ENCODE measurements at places on chromosomes 7 and 10.

DNA sequence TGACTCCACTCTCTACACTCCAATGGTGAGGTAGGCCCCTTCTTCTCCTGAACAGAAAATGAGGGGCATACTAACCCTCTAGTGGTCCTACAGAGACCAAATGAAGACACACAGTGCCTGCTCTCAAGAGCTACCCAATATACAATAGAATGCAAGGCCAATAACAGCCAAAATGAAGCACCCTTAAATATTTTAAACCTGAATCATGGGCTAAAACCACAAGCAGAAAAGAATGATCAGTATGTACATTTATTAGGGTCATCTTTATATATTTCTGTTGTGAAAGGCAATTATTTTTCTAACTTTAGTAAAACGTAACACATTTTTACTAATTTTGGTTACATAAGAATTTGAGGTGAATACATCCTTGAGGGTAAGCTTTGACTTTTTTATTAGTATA lies 49.9 kb upstream of the COL1A2 start:
- DNase-seq: no peak

DNA sequence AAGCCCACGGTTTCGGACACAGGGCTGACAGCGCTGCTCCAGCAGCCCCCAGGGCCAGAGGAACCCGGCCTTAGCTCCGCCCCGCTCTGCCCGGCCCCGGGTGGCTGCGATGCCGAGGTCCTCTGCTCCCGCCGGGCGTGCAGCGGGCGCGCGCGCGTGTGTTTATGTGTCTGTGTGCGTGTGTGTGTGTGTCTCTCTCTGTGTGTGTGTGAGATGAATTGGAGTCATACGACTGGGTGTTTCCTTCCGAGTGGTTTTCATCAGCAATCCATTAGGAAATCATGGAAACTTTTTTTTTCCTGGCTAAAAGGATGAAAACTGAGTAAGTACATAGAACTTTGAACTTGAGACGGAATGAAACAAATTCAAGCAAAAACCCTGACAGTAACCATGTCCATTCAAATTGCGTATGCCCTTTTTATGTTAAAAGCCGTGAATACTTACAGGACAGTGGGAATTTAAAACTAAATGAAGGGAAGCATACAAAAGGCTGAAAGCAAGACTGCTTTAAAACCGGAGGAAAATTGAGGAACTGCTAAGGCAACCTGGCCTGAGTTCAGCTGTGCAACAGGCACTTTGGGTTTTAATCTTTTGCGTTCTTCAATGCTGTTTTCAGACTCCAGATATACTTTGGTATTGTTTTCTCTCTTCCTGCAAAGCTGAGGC lies at the start of gene CPED1:
Gene CPED1, plus strand, starts transcription at position 121 of the 666 bp plus-strand sequence. CDS start 911 bp downstream, outside the sequence.
- DNase-seq: peak; percentile 31

GRCh38 chr7:154975984-154976383 lies 26.9 kb downstream of the PAXIP1 start:
- no peak for DNase-seq

DNA sequence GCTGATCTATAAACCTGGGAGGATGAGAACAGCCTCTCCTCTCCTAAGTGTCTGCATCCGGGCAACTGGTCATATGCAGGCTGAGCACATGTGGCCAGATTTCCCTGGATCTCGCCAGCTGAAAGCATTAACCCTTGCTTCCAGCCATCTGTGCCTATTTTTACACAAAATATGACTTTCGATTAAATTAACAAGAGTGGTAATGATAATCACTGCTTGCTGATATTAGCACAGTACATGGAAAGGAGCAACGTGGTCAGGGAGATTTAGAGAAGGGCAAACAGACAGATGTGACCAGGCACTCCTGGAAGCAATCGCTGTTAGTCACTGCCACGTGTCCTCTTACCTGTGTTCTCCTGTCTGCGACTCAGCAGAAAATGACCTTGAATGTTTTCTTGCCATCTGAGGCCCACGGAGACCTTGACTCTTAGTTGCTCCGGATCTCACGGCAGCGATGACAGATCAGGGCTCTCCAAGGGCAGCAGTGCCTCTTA lies 59.5 kb upstream of the NPTX2 start:
- DNase-seq: no peak

- no peak for DNase-seq
Measured at GRCh38 chr10:35533565-35533964, 71.6 kb upstream of the GJD4 start.

- no peak for DNase-seq
Measured at GRCh38 chr7:108211382-108212201, 81.4 kb upstream of the LAMB4 start.

- DNase-seq: no peak
Measured at GRCh38 chr7:138338361-138338760, 121.7 kb upstream of the TRIM24 start.

- DNase-seq: no peak
Measured at GRCh38 chr10:78002541-78003288, 26.6 kb downstream of the POLR3A start.

DNA sequence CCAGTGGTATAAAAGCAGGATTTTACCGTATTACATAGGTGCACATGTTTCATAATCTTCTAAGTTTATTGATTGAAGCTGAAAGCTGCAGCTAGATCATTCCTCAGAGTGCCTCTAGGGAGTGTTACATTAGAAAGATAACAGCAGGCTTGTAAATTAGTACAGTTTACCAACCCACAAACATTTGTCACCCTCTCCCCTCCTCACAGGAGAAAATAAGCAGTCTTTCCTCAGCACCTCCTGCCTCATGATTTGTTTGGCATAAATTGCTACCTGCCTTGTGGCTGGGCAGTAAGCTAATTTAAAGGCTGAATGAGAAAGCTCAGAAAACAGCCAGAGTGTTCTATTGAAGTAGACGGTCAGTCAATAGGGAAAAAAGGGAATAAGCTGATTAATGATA lies 74.2 kb downstream of the NXPH1 start:
- no peak for DNase-seq

- DNase-seq: no peak
Measured at GRCh38 chr7:149714910-149715471, 58.4 kb downstream of the ZNF467 start.

- DNase-seq: no peak
Measured at GRCh38 chr10:46227571-46227935, 59.2 kb upstream of the ANTXRL start.

GRCh38 chr10:69352569-69353264 lies 64.0 kb downstream of the TACR2 start:
- DNase-seq: no peak

- no peak for DNase-seq
Measured at GRCh38 chr7:157396316-157397035, 59.7 kb downstream of the DNAJB6 start.

DNA sequence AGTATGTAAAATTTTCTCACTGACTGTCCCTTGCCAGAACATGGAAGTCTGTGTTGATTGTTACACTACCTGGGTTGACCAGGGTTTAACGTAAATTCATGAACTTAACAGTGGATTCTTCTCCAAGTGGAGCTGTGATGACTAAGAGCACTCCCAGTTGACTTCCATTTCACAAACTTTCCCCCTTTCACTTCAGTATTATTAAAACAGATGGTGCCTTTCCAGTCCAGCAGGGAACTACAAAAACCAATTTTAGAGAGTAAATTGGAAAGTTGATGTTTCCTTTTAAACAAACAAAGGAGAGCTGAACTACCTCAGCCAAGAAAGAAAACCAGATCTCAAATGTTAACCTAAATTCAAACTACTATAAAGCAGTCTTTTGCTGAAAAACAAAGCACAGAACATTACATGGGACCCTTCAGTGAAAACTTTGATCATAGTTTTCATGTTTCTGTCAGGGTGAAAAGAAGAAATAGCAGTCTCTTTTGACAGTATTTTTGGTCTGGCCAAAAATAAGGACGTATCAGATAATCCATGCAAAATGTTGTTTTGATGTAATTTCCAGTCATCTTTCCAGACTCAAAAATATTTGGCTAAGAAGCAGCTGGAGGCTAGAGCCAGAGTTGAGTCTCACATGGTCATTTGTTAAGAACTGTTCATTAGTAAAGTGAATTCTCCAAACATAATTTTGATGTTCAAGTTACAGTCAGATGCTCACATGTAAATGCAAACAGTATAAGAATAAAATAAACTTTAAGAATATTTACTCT lies 479.9 kb upstream of the AKR1E2 start:
- no peak for DNase-seq

DNA sequence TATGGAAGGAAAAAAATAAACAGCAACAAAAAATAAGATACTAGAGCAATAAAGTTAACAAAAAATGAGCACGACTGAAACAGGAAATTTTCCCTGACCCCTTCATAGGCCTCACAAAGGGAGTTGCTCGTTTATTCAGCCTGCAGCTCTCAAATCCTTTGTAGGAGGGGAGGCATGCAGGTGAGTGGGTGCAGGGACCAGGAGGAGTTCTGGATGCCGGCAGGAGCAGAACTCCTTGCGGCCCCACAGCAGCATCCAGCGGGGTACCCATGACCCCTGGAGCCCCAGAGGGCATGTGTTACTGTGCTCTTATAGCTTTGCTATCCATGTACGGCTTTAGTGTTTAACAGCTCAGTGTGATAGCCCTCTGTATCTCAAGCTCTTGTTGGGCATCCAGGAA lies 5.8 kb downstream of the TAS2R39 start:
- no peak for DNase-seq

DNA sequence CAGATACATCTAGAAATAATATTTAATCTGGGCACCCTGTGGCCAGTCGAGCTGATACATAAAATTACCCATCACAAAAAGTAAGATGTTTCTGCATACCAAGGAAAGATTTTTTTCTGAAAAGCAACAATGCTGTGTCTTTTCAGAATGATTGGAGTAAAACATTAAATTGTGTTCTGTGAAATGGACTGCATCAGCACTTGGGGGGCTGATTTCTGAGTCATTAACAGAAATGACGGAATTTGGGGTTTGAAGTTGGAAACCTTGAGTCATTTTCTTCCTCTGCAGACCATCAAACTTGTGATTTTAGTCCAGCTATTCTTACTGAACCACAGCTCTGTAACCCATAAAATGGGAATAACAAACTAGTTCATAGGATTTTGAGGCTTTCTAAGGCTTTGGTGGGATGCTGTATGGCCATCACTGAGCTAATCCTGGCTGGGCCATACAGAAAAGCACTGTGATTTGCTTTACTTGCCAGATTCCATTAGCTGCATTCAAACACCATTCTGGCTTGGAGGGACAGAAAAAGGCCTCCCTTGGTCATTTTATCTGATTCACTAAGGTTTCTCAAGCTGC lies 739.4 kb upstream of the IGFBP3 start:
- no peak for DNase-seq

DNA sequence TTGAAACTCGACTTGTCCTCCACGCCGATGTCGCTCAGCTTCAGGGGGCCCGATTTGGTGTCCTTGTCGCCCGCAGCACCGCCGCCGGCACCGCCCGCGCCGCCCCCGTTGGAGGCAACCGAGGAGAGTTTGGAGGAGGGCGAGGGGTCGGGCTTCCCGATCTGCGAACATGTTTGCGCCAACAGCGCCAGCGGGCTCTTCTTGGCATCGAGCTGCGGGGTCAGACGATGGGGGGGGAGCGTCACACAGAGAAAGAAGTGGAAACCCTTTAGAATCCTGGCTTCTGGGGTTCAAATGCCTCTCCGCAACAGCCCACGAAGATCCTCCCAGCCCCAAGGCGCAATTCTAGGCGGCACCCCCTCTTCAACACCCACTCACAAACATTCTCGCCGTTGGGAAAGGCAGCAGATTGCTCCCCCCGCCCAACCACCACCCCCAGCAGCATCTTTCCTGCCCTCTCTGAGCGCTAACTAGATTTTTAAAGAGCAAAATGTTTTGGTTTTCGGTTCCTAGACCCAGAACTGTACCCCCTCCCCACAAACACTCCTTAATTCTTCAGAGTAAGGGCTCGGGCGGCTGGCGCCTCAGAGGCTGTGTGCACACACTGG lies 1.3 kb downstream of the ZNF503 start:
- no peak for DNase-seq

GRCh38 chr7:116955340-116955739 lies 2.0 kb downstream of the ST7 start:
- DNase-seq: no peak

DNA sequence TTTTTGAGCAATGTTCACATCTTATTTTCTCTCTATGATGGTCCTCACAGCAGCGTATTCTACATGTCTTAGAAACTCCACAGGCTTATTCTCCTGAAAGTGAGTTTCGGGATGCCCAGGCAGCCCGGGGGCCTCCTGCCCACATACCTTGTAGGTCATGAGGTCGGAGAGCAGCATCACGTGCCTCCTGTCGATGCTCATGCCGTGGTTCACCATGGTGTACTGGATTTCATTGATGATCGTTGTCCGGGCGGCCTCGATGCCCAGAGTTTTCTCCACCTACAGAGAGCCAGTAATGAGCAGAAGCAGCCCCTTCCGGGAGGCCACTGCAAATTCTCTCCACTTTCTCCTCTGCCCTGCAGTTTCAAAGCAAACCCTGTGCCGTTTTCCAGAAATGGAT lies 48.0 kb downstream of the POLR3A start:
- no peak for DNase-seq

DNA sequence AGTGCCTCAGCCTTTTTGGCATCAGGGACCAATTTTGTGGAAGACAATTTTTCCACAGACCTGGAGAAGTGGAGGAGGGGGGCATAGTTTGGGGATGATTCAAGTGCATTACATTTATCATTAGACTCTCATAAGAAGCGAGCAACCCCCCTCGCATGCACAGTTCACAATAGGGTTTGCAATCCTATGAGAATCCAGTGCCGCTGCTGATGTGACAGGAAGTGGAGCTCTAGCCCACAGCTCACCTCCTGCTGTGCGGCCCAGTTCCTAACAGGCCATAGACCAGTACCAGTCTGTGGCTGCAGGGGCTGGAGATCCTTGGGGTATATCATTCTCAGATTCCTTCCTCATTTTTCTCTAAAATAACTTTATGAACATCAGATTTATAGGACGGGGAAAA lies 50.8 kb downstream of the ATAD1 start:
- no peak for DNase-seq

GRCh38 chr10:19941206-19941880 lies 125.1 kb downstream of the PLXDC2 start:
- no peak for DNase-seq

- DNase-seq: no peak
Measured at GRCh38 chr10:33749067-33749735, 414.7 kb upstream of the NRP1 start.

DNA sequence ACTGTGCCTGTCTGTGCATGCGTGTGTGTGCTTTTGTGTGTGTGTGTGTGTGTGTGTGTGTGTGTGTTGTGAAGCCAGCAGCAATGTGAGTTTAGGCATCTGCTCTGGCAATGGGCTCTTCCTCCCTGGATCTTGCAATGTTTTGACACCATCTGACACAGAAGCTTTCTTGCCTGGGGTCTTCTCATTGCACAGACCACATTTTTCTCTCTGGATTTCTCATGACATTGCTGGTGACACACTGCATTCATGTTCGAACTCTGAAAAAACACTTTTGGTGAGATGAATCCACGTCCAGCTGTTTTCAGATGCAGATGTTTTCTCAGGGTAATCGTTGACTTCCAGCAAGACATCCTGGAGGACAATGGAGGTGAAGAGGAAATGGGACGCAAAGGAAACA lies 63.0 kb upstream of the FZD8 start:
- DNase-seq: no peak

GRCh38 chr7:154484406-154484805 lies 432.2 kb downstream of the DPP6 start:
- DNase-seq: peak; percentile 72

GRCh38 chr7:73712773-73713172 lies 6.7 kb downstream of the STX1A start:
- no peak for DNase-seq

- no peak for DNase-seq
Measured at GRCh38 chr7:158741294-158741666, 36.7 kb upstream of the NCAPG2 start.

Data from amygdala (tissue), 56 donors.